ACHN (cell line): ENCODE measurements at places on chromosomes 1 and 21.

DNA sequence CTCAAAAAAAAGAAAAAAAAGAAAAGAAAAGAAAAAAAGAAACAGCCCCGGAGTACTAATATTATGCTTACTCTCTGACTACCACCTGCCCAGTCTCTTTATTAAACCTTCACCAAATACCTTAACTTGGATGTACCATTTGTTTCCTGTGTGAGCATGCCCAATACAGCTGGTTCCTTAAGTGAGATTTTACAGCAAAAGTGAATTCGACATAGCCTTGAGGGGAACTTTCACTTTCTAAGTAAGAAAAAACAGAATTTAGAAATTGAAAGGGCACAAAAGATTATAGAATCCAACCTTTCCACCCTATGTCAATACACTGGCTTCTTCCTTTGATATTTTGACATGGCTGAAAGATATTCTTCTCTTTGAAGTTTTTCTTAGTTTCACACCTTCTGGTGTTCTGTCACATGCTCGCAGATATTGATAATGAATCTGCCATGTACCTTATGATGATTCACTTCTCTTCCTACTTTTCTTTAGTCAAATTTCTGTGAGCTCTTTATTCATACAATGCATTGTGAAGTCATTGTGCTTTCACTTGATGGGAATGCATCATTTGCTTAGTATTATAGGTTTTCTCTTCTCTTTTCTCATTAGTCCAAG, 5.2 kb upstream of the GIPC2 start:
- DNase-seq, result no peak

DNA sequence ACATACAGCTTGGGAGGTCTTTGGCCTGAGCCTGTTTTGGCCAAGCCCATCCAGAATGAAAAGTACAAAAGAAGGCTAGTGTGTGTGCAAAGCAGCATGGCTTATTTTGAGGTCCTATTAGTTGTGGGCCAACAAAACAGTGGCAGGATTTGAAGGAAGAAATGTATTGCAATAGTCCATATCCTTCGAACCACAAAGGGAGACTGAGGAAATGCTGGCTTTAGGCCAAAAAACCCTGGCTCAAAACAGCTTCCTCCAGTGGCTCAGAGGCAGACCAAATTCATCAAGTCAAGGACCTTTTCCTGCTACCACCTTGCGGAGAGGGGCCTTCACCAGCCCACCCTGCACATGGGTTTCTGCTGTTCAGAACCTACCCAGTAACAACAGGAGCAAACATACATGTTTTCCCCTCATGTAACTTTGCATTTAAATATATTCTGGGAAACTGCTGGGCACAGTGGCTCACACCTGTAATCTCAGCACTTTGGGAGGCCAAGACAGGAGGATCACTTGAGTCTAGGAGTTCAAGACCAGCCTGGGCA, 43.3 kb downstream of the VPS26C start:
- no peak for DNase-seq

DNA sequence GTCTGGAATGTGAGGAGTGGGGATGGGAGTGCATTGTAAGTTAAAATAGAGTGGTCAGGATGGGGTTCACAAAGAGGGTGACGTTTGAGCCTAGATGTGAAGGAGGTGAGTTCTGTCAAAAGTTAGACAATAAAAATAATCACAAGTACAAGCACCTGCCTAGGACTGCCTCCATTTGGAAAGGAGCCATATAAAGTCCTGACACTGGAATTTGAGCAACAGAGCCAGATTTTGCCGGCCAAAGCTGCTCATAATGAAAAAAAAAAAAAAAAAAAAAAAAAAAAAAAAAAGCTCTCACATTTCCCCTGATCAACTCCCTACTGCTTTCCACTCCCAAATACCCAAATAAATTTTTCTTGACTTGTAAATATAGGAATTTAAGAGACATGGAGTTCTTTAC, 4.1 kb downstream of the PALMD start:
- DNase-seq, result no peak

DNA sequence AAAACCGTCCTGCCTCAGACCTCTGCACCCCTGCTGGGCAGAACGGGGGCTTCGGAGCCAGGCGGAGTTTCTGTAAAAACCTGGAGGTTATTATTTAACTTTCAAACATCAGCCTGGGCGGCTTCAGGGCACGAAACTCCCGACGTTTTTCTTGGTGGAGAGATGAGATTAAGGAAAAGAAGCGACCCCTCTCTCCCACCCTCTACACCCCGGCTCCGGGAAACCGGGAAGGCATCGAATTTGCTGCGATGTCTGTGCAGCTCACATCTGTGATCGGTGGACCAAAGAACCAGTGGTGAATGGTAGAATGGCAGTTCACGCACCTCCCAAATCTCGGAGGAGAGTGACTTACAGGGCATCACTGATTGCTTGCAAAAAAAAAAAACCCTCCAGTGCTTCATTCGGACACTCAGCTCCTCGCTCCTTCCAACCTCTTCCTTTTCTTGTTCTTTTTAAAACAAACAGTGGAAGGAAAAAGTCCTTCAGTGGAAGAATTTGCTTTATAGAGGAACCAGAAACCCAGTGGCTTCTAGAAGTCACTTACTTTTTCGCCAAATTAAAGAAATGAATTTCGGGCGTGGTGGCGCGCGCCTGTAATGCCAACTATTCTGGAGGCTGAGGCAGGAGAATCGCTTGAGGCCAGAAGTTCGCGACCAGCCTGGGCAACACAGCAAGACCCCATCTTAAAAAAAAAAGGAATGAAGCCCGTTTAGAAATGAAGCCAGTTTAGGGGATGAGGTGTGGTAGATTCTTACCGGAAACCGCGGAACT, 884 bp downstream of the PHACTR4 start:
- peak; percentile 39 for DNase-seq

- no peak for DNase-seq
Measured at GRCh38 chr21:24197132-24197643, 1410.1 kb downstream of the MRPL39 start.

DNA sequence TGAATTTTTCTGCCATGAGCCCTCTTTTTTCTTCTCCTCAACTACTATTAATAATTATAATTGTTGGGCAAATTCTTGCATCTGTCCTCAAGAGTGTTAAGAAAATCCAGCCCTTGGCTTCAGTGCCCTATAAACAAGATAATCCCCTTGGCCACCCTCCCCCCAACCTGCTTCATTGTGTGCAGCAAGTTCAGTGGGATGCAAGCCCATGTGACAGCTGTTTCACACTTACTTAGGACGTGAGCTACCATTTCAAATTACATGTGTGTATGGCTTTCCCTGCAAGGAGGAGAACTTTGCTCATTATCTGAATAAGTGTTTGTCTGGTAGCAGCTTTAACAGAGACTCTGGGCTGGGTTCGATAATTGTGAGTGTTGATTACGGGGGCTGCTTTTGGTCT, 276.2 kb downstream of the CACNA1E start:
- no peak for DNase-seq

DNA sequence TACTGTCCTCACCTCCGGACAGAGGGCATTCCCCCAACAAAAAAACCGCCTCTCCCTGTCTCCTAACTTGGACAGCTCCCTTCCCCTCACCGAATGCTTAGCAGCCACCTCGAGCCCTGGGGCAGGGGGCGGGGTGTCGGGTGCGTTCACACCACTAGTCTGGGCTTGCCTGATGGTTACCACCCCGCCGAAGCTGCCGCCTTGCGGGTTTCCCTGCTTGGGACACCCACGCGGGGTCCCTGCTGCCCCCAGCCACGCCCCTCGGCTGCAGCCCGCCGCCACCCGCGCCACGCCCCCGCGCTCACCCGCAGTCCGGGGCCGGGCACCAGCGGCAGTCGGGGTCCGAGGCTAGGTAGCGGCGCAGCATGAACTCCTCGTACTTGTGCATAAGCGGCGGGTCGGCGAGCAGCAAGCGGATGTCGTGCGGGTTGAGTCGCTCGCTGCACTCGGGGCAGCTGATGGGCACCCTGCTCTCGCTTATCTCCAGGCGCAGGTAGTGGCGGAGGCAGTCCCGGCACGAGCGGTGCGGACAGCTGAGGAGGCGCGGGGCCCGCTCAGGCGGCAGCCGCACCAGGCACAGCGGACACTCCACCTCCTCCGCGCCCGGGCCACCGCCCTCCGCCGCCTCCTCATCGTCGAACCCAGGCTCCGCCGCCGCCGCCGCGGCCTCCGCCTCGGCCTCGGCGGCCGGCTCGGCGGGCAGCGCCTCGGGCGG, 706 bp downstream of the RNF19B start:
- peak; percentile 50 for DNase-seq

DNA sequence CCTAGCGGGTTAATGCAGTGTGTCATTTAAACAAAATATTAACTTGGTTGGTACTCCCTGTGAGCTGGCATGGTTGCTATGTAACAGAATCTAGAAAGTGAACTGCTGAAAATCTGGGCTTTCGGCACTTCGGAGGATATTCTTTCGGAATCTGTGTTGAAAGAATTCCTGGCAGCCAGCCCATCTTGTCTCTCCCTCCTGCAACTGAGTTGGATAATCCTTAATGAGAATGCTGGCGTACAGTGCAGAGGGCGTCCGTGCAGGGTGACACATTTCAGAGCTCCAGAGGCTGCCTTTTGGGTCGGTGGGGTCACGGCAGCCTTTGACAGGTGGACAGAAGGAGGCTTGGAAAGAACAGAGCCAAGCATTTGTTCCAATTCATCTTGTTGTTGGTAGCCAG, 3.7 kb downstream of the KAZN start:
- peak; percentile 68 for DNase-seq

DNA sequence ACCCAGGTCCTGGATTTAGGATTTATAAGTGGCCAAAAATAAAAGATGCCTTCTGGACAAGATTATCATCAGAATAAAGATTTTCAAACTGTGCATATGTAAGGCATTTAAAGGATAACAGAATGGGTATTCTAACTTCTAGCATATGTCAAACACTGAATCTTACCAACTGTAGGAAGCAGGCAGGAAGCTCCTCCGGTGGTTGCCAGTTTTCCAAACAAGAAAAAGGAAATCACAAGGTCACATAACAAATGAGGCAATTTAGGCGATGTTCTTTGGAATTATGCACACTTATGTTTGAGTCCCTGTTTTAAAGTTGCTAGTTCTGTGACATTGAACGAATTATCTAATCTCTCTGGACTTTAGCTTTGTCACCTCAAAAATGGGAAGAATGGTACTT, 48.9 kb downstream of the ATP6V1G3 start:
- no peak for DNase-seq

DNA sequence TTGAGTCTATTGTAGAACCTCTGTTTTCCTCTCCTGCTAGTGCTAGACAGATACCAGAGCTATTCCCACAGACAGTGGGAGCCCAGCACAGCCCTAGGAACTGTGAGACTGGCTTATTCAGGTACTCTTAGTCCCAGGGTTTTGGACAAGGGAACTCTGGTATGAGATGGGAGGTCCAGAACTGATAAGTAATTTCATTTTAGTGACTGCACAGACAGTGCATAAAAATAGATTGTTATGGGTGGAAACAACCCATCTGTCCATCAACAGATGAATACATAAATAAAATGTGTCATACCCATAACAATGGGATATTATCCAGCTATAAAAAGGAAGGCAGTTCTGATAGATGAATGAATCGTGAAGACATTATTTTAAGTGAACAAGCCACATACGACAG, 9.0 kb downstream of the EPS8L3 start:
- DNase-seq, result no peak

- DNase-seq, result no peak
Measured at GRCh38 chr1:11377001-11377583, 101.9 kb upstream of the DISP3 start.

GRCh38 chr1:28592321-28593071, 431 bp downstream of the RAB42 start:
- no peak for DNase-seq

DNA sequence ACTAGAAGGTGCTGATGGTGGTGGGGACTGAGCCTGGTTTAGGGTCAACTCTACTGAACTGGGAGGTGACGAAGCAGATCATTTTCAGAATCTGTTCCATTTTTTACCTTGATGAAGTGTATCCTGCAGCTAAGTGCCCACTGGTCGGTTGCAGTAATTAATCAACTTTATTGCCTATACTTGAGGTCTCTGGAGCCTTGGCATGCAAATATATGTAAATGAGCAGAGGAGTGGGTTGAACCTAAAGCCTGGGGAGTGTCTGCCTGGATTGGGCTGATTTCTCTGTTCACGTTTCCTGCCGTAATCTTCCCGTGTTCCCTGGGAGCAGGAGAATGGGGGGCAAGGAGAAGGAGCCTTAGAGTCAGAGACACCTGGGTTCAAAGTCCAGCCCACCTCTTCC, 286.8 kb downstream of the PTPRU start:
- DNase-seq, result no peak
